ENCODE measurements at places on chromosomes 2 and 18.

- DNase-seq: no peak
These were observed 247.2 kb downstream of the EIPR1 start for GRCh38 chr2:3130444-3130843.

- no peak for DNase-seq
These were observed 17.4 kb downstream of the PLEKHB2 start for GRCh38 chr2:131122496-131122895.

GRCh38 chr2:9238591-9239326 lies 32.1 kb downstream of the ASAP2 start:
- no peak for DNase-seq

GRCh38 chr2:239147376-239147775 lies 253.4 kb downstream of the HDAC4 start:
- DNase-seq: no peak

GRCh38 chr2:190607657-190608357 lies 41.1 kb upstream of the NAB1 start:
- no peak for DNase-seq

DNA sequence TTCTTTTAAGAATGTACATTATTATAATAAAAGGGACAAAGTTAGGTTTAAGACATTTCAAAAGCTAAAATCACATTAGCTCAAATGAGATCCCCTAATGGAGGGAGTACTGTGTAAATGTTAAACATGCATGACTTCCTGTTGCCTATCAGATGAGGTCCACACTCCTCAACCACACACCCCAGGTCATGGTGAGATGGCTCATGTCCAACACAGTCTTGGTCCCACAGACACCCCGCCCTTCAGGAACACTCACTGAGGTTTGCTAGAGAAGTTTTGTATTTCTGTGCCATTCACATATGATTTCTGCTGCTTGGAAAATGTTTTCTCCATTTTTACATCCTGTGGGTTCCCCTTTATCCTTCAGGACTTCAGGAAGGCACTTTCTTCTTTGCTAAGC lies 491.0 kb downstream of the SOX11 start:
- DNase-seq: no peak

Measured in activated CD4-positive, alpha-beta memory T cell treated with anti-CD3 and anti-CD28 coated beads for 36 hours (primary cell).